Left cardiac atrium (tissue), 4 donors: ENCODE measurements at places on chromosomes 7 and 10. TPM values are rescaled to one million over a fixed set of nuclear protein-coding genes. Genes with fewer than 3 reads are reported as not detected.
A peak's percentile ranks its signal among the peaks of the same experiment; 100 is the strongest.

DNA sequence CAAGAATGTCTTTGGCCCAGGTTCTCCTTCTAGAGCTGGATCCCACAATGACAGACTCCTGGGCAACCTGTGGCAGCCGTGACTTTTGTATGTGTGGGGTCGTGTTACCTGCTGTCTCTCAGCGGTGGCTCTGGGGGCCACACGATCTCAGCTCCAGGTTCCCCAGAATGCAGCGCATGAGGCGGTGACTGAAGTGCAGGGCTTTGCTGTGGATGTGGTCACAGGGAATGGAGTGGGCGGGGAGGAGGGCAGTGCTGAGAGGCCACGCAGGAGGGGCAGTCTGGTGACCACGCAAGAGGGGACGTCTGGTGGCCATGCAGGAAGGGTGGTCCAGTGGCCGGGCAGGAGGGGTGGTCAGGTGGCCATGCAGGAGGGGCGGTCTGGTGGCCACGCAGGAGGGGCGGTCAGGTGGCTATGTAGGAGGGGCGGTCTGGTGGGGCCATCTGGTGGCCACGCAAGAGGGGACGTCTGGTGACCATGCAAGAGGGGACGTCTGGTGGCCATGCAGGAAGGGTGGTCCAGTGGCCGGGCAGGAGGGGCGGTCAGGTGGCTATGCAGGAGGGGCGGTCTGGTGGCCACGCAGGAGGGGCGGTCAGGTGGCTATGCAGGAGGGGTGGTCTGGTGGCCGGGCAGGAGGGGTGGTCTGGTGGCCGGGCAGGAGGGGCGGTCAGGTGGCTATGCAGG, 112.7 kb downstream of the ACTR3B start:
- DNase-seq = no peak

The PRLHR gene
- not detected for total RNA-seq

The HOXA7 gene
- 0.12 TPM for total RNA-seq

The SAMD9L gene
- total RNA-seq = 9.1 TPM

DNA sequence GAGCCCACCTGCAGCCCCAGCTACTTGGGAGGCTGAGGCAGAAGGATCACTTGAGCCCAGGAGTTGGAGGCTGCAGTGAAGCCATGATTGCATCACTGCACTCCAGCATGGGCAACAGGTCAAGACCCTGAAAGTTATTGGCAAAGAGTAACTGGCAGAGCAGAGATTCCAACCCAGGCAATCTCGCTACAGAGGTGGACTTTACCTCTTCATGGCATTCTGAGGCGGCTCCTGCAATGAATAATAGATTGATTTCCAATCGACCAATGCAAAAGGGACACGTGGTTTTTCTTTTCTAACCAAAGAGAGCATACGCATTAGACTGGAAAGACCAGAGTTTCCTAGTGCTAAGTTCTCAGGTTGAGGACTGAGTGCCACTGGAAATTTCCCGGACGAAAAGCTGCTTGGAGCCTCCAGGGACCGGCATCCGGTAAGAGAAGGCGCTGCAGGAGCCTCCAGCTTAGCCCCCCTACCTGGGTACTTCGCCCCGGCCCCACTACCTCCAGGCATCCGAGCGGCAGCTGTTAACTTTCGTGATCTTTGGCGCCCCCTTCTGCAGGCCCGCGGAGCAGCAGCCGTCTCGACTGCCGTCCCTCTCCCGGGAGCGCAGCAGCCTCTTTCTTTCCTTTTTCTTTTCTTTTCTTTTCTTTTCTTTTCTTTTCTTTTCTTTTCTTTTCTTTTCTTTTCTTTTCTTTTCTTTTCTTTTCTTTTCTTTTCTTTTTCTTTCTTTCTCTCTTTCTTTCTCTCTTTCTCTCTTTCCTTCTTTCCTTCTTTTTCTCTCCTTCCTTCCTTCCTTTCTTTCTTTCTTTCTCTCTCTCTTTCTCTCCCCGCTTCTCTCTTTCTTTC, 4.1 kb downstream of the MBLAC1 start:
- peak; percentile 80 for DNase-seq

- no peak for DNase-seq
Measured at GRCh38 chr7:14924398-14924797, 21.8 kb upstream of the DGKB start.

DNA sequence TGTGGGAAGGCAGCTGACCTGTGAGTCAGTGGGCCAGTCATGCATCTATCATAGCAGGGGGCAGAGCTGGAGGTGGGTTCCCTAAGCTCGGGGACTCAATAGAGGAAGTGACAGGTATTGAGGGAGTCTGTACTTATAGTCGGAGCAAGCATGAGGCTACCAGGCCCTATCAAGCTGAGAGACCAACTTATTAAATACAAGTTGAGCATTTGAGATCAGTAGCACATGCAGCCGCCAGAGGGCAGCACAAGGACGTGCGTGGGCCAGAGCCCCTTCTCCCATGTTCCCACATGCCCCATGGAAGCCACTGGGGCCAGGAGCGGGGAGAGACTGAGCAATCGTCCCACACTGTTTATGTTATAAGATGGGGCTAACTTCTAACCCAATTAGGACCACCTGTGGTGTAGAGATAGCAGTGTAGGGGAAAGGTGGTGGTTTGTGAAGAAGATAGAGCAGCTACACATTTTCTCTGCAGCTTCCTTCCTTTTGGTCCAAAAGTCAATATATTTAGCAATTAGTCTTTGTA, 13.0 kb upstream of the STK31 start:
- peak; percentile 55 for DNase-seq

DNA sequence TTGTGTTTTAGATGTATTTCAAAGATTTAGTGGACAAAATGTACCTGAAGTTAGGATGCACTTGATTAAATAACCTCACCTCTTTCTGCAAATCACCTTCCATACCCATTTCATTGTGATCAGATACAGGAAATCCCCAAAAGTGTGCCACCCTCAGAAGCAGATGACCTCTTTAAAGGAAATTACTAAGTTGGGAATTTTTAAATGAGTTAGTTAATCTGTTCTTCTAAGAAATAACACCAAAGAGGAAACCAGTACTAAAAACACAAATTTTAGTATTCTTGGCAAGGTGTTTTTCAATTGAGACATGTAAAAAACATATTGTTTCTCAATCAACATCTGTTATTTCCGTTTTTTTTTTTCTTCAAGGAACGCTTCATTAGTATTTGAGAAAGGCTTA, 4.6 kb upstream of the SEMA3A start:
- no peak for DNase-seq

The CD36 gene
- total RNA-seq = 831 TPM

- no peak for DNase-seq
Measured at GRCh38 chr10:12181065-12181775, 14.5 kb downstream of the NUDT5 start.

- no peak for DNase-seq
Measured at GRCh38 chr10:69657430-69657829, 27.4 kb downstream of the FAM241B start.

DNA sequence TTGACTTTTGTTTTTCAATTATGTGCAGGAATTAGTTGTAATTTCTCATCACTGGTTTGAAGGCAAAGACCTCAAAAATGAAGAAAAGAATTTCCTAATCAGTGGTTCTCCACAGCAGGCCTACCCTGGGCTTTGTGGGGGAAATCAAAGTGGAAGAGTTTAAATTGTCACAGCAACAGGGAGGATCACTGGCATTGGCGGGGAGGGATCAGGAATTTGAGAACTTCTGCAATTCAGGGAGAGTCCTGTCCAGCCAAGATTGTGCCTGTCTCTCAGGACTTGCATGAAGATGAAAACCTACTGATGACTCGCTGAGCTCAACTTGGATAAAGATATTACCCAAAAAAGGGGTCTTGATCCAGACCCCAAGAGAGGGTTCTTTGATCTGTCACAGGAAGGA, 70.1 kb downstream of the HACD1 start:
- DNase-seq = no peak

- DNase-seq = no peak
Measured at GRCh38 chr10:110407301-110408170, 90.2 kb upstream of the DUSP5 start.

- DNase-seq = no peak
Measured at GRCh38 chr7:122310119-122311021, 5.8 kb upstream of the FEZF1 start.

DNA sequence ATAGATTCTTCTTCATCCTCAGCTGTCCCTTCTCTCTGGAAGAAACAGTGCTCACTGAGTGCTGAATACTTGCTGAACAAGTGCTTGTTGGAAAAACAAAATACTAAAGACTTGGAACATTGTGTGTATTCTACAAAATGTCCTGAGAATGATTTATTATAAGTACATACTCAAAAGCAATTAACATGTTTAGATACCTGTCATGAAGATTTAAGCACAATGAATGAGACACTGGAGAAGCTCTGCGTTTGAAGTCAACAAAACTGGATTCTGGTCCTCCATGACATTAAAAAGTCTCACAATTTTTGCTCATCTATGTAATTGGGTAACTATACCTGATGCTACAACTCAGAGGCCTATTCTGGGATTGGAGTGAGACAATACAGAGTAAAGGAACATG, 34.8 kb upstream of the LAMB1 start:
- DNase-seq = no peak

GRCh38 chr10:59276919-59277318, 85.4 kb downstream of the FAM13C start:
- DNase-seq = no peak

GRCh38 chr10:76113952-76114351, 682.5 kb downstream of the LRMDA start:
- DNase-seq = no peak

DNA sequence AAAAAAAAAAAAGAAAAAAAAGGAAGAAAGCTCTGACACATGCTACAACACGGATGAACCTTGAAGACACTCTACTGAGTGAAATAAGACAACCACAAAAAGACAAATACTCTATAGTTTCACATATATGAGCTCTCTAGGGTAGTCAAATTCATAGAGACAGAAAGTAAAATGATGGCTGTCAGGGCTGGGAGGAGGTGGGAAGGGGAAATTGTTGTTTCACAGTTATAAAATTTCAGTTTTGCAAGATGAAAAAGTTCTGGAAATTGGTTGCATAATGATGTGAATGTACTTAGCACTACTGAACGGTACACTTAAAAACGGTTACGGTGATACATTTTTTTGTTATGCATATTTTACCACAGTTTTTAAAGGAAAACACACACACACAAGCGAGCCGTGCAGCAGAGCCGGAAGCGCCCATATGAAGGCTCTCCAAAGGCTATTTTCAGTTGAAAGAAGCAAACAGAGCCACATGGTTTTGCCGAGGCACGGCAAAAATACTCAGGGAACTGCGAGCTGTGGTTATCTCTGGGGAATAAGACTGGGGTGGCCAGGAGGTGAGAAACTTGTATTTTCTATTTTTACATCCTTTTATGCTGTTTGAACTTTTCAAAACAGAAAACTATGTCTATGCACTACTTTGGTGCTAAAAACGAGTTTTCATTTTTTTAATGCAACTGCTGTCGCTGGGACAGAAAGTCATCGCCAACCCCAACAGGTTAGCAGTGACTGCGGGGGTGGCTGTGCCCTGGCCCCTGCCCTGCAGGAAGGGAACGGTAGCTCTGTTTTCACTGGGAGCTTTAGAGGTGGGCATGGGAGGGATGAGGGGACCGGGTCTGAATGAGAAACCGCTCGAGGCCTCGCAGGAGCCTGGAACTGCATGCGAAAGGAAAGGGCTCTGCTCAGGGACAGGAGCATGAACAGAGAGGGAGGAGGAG, 132.9 kb downstream of the OAT start:
- no peak for DNase-seq

GRCh38 chr7:150993511-150993910, 2.7 kb downstream of the NOS3 start:
- DNase-seq = peak; percentile 90

- no peak for DNase-seq
Measured at GRCh38 chr10:78529262-78529661, 495.6 kb downstream of the RPS24 start.

- DNase-seq = no peak
Measured at GRCh38 chr10:1007583-1007982, 18.1 kb downstream of the IDI2 start.

DNA sequence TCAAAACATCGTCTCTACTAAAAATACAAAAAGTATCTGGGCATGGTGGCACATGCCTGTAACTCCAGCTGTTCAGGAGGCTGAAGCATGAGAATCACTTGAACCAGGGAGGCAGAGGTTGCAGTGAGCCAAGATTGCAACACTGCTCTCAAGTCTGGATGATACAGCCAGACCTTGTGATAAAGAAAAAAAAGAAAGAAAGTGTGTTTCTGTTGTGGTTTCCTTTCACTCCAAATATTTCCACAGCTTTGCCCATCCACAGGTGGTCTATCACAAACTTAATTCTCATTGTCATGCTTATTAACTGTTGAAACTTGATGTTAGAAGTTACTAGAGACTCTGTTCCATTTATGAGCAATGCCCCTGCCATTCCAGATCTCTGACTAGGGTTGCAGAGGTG, 316.0 kb upstream of the SEMA3C start:
- DNase-seq = no peak
